Effector CD8-positive, alpha-beta T cell (primary cell): ENCODE measurements at places on chromosomes 5 and 9.

DNA sequence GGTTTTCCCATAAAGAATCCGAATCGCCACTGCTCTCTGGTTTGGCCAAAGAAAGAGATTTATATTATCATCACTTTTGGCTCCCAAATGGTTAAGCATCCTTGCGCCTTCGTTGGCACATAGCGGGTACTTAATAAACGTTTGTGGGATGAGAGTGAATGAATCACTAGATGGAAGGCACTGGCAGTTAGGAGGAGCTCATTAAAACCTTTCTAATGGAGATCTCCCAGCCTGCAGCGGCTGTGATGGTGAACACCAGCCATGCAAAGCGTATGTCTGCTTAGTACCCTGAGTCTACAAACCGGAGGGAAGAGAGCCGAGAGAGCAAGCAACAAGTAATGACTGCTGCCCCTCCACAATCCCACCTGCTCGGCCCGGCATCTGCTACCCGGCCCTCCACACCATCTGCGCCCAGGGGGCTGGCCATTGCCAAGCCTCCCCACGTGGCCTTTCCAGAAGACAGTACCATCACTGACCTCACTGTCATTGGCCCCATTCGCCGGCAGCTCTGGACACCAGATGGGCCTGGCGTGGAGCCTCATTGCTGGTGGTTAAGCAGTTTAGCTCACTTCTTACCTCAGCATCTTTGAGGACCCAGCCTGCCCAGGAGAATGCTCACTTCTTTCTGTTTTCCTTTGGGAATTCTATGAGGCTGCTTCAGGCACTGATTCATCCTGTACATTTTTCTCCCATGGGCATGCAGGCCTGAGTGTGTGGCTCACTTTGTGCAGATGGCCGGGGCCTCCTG lies 39.3 kb upstream of the ANKRD33B start:
- no peak for DNase-seq

GRCh38 chr5:74510476-74511075 lies 130.0 kb downstream of the ENC1 start:
- no peak for DNase-seq

DNA sequence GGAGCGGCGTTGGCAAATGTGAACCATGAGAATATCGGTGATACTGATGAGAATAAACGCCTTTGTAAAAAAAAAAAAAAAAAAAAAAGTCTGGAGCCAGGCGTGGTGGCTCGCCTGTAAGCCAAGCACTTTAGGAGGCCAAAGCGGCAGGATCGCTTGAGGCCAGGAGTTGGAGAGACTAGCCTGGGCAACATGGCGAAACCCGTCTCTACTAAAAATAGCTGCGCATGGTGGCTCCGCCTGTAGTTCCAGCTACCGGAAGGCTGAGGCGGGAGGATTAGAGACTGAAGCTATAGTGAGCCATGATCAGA lies 425 bp upstream of the NFX1 start:
- DNase-seq = no peak

DNA sequence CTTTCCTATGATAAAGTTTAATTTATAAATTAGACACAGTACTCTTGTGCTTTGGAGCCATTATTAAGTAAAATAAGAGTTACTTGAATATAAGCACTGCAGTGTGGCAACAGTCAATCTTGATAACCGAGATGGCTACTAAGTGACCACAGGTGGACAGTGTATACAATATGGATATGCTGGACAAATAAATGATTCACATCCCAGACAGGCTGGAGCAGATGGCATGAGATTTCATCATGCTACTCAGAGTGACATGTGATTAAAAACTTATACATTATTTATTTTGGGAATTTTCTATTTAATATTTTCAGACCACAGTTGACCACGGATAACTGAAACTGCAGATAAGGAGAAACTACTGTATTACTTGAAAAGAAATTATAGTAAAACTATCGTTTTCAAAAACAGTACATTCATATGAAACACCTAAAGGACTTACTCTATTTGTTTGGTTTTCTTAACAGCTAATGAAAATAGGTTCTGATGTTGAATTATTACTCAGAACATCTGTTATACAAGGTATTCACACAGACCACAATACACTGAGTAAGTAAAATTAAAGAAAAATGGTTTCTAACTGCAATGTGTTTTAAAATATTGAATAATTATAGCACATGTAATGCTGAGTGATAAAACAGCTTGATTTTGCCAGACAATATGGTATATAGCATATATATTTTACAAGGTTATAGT lies 16.0 kb downstream of the LYRM7 start:
- no peak for DNase-seq

GRCh38 chr9:101601904-101602765 lies 7.4 kb upstream of the PPP3R2 start:
- no peak for DNase-seq

- no peak for DNase-seq
Measured at GRCh38 chr5:67293226-67293625, 96.6 kb upstream of the CD180 start.

DNA sequence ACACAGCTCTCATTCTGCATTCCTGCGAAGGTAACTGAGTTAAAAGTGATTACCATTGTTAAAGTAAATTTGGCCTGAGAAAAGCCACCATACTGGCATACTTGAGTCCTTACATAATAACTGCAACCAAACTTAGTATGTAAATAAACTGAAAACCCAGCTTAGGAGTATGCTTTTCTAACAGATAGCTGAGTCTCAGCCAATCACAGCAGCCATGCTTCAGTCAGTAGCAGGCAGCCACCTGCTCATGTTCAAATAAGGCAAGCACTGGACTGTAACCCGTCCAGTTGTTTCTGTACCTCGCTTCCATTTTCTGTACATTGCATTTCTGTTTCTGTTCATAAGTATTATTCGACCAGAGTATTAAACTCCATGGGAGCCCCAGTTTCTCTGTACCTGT lies 58.6 kb downstream of the GCNT4 start:
- no peak for DNase-seq

- DNase-seq = no peak
Measured at GRCh38 chr9:20042128-20042711, 253.4 kb upstream of the SLC24A2 start.
